ENCODE measurements at places on chromosomes 3 and 15.

GRCh38 chr3:54863366-54863765 is 64.5 kb downstream of the LRTM1 start:
- no peaks in the 10 kb centered on the region for H3K36me3 ChIP-seq
- H3K4me1 ChIP-seq = no peaks in the 10 kb centered on the region
- H3K27me3 ChIP-seq = no peaks in the 10 kb centered on the region
- no peak for DNase-seq

GRCh38 chr3:170007031-170007663 is 30.6 kb upstream of the GPR160 start:
- no peaks in the 10 kb centered on the region for H3K27me3 ChIP-seq
- H3K36me3 ChIP-seq = no peaks in the 10 kb centered on the region
- no peak overlapping the region for H3K4me3 ChIP-seq
- H3K4me1 ChIP-seq = peaks cover 8% of the 10 kb centered on the region
- no peak for DNase-seq

DNA sequence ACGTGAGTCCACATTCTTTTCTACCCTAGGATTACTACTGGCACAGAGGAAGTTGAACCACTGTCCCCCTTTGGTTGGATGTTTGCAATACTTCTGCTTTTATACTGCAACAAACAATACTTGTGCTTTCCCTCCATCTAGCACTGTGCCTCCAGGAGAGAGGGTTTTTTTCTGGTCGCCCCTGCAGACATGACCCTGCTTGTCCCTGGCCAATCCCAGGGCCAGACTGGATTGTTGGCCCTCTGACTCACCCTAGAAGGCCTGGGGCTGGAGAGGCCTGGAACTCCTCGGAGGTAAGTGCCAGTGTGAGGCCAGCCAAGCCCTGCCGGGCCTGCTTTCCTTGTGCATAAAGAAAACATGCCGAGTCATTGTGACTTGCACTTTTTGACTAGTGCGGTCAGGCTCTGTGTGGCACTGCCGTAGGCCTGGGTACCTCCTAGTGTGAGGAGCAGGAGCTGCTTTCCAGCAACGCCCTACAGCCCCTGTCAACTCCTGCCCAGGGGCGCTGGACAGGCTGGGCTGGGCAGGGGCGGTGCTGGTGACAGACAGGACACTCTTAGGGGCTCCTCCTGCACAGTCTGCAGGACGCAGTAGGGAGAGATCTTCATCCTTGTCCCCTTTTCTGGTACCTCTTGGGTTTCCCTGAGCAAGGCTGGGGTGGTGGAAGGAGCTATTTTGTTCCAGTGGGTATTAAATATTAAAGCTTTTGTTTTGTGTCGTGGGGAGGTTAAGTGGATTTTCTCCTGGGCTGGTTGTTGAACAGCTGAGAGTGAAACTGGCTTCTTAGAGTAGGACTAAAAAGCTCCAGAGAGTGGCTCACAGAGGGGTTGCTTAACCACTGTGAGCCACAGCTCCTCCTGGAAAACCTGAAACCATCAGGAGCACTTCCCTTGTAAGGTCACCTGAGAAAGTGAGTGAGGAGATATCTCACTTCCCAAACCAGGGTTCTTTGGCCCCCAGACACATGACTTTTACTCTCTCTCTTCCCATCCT is 14.4 kb upstream of the TKT start:
- no peaks in the 10 kb centered on the region for H3K36me3 ChIP-seq
- H3K27ac ChIP-seq = no peak overlapping the region
- peaks cover 3% of the 10 kb centered on the region for H3K4me1 ChIP-seq
- no peak for DNase-seq
- no peak overlapping the region for H3K4me3 ChIP-seq

DNA sequence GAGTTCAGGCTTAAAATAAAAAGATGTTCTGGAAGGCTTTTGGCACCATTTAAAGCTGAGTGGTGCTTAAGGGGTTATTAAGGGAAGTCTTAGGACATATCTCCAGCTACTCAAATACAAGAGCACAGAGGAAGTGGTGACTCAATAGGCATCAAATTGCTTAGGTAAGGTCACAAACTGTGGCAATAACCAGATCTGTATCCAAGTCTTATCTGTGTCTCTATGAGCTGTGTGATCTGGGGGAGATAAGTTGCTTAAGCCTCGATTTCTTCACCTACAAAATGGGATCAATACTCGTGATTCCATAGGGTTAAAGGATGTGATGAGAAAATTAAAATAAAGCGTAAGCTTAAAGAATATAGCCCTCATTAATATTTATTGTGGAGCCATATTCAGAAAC is 7.6 kb downstream of the HDC start:
- H3K4me1 ChIP-seq = peaks cover 6% of the 10 kb centered on the region
- H3K27me3 ChIP-seq = no peaks in the 10 kb centered on the region
- no peaks in the 10 kb centered on the region for H3K36me3 ChIP-seq
- no peak overlapping the region for H3K27ac ChIP-seq
- DNase-seq = no peak

DNA sequence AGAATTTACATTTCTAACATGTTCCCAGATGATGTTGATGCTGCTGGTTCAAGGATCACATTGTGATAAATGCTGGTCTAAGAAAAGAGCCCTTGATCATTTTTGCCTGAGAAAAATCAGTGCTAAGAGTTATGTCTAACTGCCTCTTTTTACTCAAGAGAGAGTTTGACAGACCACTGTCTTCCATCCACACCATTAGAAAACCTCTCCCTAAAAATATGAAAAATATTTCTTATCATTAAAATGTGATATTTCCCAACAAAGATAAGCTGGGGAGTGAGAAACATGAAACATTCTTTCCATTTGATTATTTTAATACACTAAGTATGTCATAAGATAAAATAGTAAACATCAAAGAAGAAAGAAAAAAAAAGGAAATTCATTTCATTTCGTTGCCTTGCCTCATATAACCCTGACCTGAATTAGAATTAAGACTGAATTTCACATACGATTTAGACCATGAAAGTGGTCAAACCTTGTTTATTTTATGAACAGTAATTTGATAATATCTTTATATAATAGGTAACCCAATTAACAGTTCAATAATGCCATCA is 471.8 kb upstream of the ARHGEF26 start:
- H3K27ac ChIP-seq = no peak overlapping the region
- no peaks in the 10 kb centered on the region for H3K36me3 ChIP-seq
- no peaks in the 10 kb centered on the region for H3K4me1 ChIP-seq
- H3K27me3 ChIP-seq = no peaks in the 10 kb centered on the region

DNA sequence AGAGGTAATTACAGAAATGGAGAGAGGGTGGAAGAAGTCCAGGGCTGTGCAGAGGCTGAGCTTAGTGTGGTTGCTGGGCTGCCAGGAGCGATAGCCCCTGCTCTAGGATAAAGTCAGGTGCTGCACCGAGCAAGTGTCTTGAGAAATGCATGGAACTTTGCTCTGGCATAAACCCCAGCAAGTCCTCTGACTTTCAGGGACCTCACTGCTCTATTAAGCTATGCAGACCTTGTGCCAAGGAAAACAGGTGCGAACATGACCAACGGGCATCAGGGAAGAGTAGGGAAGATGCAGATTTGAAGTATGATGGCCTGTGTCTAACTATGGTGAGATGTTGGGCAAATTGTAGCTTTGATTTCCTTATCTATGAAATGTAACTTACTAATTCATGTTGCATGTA is 416.8 kb downstream of the NR2F2 start:
- H3K27me3 ChIP-seq = no peaks in the 10 kb centered on the region
- no peak overlapping the region for H3K27ac ChIP-seq
- H3K4me1 ChIP-seq = no peaks in the 10 kb centered on the region
- no peak for DNase-seq
- no peaks in the 10 kb centered on the region for H3K36me3 ChIP-seq
- H3K4me3 ChIP-seq = no peak overlapping the region

- H3K36me3 ChIP-seq = no peaks in the 10 kb centered on the region
- H3K27me3 ChIP-seq = no peaks in the 10 kb centered on the region
- H3K27ac ChIP-seq = no peak overlapping the region
- H3K4me1 ChIP-seq = no peaks in the 10 kb centered on the region
Measured at GRCh38 chr3:3771567-3771966, 27.7 kb upstream of the LRRN1 start.

DNA sequence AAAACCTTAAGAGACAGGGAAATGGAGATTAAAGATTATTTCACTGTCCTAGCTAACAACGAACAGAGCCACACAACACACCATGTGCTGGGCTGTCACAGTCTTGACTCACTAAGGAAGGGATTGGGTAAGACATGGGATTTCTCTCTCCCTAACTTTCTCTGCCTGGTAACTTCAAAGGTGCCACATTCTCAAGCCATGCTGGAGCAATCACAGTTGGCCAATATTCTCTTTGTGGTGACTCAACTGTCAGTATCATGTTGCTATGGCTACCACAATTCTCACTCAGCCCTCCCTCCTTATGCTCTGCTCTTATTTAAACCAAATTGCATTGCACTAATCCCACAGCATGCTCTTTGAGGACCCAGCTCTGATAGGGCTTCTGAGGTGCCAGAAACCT is 74.0 kb downstream of the OXNAD1 start:
- no peak overlapping the region for H3K27ac ChIP-seq
- no peak overlapping the region for H3K4me3 ChIP-seq
- H3K27me3 ChIP-seq = no peaks in the 10 kb centered on the region

GRCh38 chr15:52098323-52098722 is 14.3 kb downstream of the BCL2L10 start:
- H3K36me3 ChIP-seq = no peaks in the 10 kb centered on the region
- DNase-seq = no peak
- H3K27ac ChIP-seq = no peak overlapping the region
- H3K4me3 ChIP-seq = no peak overlapping the region
- no peaks in the 10 kb centered on the region for H3K27me3 ChIP-seq

GRCh38 chr3:38717355-38718240 is 68.1 kb upstream of the SCN5A start:
- H3K4me3 ChIP-seq = no peak overlapping the region
- H3K27ac ChIP-seq = no peak overlapping the region
- H3K4me1 ChIP-seq = peaks cover 2% of the 10 kb centered on the region
- no peak for DNase-seq

GRCh38 chr15:68807249-68807648 is 13.4 kb downstream of the ANP32A start:
- no peak for DNase-seq
- no peaks in the 10 kb centered on the region for H3K27me3 ChIP-seq
- peaks cover 14% of the 10 kb centered on the region for H3K4me1 ChIP-seq
- no peak overlapping the region for H3K4me3 ChIP-seq

DNA sequence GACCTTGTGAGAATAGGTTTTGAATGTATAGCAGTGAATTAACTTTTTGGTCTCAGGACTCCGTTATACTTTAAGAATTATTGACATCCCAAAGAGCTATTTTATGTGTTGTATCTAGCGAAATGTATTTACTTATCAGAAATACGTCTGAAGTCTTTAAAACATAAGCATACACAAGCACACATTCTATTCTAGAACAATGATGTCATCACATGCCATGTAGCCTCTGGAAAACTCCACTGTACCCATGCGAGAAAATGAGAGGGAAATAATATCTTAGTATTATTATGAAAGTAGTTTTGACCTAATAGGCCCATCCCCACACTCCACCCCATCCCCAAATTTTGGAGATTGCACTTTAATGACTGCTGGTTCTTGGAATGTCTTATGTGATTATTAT is 1.5 kb downstream of the POLR2M start:
- peaks cover 34% of the 10 kb centered on the region for H3K36me3 ChIP-seq
- no peaks in the 10 kb centered on the region for H3K27me3 ChIP-seq
- H3K27ac ChIP-seq = peak overlapping the region; percentile 89

- H3K27ac ChIP-seq = no peak overlapping the region
- H3K27me3 ChIP-seq = no peaks in the 10 kb centered on the region
- no peaks in the 10 kb centered on the region for H3K36me3 ChIP-seq
- H3K4me3 ChIP-seq = no peak overlapping the region
Measured at GRCh38 chr3:3625544-3626271, 173.5 kb upstream of the LRRN1 start.

GRCh38 chr15:77143616-77144015 is 72.7 kb upstream of the TSPAN3 start:
- no peaks in the 10 kb centered on the region for H3K4me1 ChIP-seq
- no peaks in the 10 kb centered on the region for H3K36me3 ChIP-seq
- H3K27ac ChIP-seq = no peak overlapping the region
- DNase-seq = no peak
- H3K27me3 ChIP-seq = no peaks in the 10 kb centered on the region
- H3K4me3 ChIP-seq = no peak overlapping the region

DNA sequence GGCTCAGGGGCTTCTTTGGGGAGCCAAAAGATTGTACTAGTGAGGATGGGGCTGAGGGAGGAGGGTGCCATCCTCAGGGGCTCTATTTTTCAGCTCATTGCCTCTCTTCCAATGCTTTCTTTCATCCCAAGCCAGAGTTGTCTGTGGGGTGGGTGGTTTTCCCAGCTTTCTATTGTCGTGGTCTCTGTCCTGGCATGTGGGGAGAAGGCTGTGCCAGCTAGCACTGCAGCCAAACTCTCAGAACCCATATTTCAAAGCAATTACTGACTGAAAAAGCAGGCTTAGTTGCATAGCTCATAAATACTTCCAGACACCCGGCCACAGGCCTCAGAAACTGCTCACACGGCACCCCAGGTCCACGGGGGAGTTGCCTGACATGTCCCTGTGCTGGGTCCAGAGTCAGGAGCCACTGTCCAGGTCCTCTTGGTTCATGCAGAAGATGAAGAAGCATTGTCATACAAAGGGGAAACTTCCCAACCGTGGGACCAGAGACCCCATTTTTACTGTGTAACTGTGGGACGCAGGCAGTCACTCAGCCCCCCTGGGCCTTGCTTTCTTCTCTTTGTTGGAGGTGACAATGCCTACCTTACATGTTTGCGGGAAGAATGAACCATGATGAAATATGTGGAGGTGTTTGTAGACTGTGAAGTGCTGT is 27.6 kb downstream of the FGD5 start:
- H3K27ac ChIP-seq = no peak overlapping the region
- no peak for DNase-seq
- peaks cover 8% of the 10 kb centered on the region for H3K4me1 ChIP-seq
- H3K4me3 ChIP-seq = no peak overlapping the region

- no peaks in the 10 kb centered on the region for H3K36me3 ChIP-seq
- no peak overlapping the region for H3K4me3 ChIP-seq
- H3K4me1 ChIP-seq = no peaks in the 10 kb centered on the region
- no peak overlapping the region for H3K27ac ChIP-seq
- no peaks in the 10 kb centered on the region for H3K27me3 ChIP-seq
- DNase-seq = no peak
Measured at GRCh38 chr3:45325676-45326075, 62.7 kb upstream of the LARS2 start.

GRCh38 chr3:160393346-160394008 is 5.5 kb downstream of the IFT80 start:
- peaks cover 3% of the 10 kb centered on the region for H3K4me1 ChIP-seq
- H3K27me3 ChIP-seq = no peaks in the 10 kb centered on the region
- H3K4me3 ChIP-seq = no peak overlapping the region
- no peaks in the 10 kb centered on the region for H3K36me3 ChIP-seq
- no peak for DNase-seq

Data from effector memory CD4-positive, alpha-beta T cell (primary cell).